Lower lobe of right lung (tissue), 2 donors: ENCODE measurements at places on chromosomes 2 and 18.

GRCh38 chr2:235493775-235494715, at the start of gene AGAP1:
TSS of gene AGAP1 (plus strand) at chr2:235494043.
- peak; percentile 88 for DNase-seq

GRCh38 chr2:30631051-30631671, 176.1 kb downstream of the CAPN13 start:
- no peak for DNase-seq

- no peak for DNase-seq
Observed at GRCh38 chr18:41992703-41993102, 37.7 kb downstream of the PIK3C3 start.

DNA sequence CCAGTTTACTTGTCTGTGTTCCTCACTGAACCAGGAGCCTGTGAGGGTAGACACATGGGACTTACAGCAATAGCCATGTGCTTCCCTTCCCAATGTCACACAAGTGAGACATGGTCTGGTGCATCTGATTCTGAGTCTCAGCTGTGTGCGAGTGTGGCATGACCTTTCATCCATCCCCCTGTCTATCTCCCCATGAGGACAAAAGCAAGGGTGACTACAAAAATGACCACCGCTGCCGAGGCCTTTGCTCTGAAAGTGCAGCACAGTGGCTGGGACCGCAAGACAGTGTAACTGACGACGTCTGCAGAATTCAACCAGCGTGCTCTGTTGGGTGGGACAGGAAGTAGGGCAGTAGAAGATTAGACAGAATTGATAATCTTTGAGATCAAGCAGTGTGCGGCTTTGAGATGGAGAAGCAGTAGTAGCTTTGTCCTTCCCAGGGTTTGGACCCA, 50.5 kb downstream of the RAB31 start:
- DNase-seq = no peak

DNA sequence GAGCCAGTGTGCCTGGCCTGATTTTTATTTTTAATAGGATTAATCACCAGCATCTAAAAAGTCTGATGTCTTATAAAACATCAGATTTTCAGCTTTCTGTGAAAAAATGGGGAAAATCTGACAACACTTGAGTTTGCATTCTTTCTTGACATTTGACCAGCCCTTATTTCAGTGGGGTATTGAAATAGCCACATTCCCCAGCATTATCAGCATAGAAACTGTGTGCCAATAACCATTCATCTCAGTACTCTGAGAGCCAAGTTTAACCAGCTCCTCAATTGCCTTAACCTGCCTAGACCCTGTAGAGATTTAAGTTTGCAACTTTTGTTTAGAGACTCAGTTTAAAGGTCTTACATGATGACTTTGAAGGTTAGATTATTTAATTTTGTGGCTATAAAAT, 155.0 kb downstream of the CERS6 start:
- DNase-seq = no peak

DNA sequence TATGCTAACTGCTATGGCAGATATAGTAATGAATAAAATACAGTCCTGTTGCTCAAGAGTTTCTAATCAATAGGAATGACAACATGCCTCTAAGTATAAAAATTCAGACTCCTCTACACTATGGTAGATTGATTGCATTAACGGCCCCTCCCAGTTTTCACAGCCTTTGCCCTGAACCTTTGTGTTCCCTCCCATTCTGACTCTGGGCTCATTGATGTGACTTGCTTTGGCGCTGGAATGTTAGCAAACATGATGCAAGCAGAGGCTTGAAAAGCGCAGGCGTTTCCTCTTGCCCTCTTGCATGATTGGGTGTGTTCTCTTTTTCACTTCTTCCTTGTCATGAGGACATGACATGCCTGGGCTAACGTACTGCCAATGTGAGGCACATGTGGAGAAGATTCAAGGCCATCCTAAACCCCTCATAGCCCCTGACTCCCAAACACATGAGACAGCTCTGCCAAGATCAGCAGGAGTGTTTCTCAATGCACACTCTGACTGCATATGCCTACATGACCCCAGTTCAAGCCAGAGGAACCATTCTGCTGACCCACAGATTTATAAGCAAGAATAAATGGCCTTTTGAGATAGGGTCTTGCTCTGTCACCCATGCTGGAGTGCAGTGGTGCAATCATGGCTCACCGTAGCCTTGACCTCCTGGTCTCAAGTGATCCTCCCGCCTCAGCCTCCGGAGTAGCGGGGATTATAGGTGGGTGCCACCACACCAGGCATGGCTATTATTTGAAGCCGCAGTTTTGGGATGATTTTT, 49.7 kb upstream of the CD28 start:
- peak; percentile 79 for DNase-seq

DNA sequence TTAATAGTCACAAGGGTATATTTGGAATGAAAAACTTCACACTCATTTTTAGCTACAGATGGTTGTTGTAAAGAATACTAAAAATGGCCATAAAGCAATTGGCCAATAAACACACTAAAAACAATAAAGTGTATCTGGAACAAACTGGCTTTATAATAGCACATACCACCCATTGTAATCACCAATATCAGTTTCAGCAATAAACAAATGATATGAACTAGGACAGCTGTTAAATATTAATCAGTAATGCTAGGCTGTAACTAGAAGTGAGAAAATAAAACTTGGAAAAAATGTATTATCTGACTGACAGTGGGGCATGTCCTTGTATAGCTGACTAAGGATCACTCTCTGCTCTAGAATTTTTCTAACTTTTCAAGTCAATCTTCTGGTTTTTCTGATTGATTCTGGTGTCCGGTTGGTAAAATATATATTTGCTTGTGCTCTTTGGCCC, 312.5 kb downstream of the RND3 start:
- no peak for DNase-seq

- DNase-seq = no peak
Observed at GRCh38 chr2:45554742-45555140, 56.3 kb downstream of the SRBD1 start.
